ENCODE measurements at places on chromosomes 5 and 9.

GRCh38 chr9:37311938-37312708 is 110.4 kb upstream of the GRHPR start:
- DNase-seq, result no peak

- no peak for DNase-seq
These were observed 26.4 kb upstream of the F2R start for GRCh38 chr5:76689321-76690036.

GRCh38 chr9:125323615-125324014 is 62.0 kb downstream of the GAPVD1 start:
- DNase-seq, result no peak

DNA sequence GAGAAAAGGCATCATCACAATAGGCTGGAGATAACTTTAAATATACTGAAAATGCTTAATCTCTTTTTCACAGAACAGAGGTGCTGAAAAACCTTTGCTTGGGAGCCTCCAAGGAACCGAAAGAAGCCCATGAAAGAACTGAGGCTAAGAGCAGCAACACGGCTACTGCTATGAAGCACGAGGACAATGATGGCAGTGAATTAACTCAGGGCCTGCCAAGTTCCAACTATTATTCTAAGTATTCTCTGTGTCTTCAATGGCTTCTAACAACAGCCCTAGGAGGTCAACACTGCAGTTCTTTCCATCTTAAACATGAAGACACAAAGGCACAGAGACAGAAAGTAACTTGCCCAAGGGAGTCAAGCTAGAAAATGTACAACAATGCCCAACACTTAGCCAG is 293.0 kb upstream of the DAP start:
- DNase-seq, result no peak

GRCh38 chr9:98191181-98191608 is 1.2 kb downstream of the CORO2A start:
- no peak for DNase-seq

- DNase-seq, result no peak
These were observed 54.2 kb upstream of the DAPK1 start for GRCh38 chr9:87443461-87443860.

All from CD4-positive, alpha-beta T cell treated with Interleukin-4 for 4 hours (primary cell).